ENCODE measurements at places on chromosomes 6 and 20.

DNA sequence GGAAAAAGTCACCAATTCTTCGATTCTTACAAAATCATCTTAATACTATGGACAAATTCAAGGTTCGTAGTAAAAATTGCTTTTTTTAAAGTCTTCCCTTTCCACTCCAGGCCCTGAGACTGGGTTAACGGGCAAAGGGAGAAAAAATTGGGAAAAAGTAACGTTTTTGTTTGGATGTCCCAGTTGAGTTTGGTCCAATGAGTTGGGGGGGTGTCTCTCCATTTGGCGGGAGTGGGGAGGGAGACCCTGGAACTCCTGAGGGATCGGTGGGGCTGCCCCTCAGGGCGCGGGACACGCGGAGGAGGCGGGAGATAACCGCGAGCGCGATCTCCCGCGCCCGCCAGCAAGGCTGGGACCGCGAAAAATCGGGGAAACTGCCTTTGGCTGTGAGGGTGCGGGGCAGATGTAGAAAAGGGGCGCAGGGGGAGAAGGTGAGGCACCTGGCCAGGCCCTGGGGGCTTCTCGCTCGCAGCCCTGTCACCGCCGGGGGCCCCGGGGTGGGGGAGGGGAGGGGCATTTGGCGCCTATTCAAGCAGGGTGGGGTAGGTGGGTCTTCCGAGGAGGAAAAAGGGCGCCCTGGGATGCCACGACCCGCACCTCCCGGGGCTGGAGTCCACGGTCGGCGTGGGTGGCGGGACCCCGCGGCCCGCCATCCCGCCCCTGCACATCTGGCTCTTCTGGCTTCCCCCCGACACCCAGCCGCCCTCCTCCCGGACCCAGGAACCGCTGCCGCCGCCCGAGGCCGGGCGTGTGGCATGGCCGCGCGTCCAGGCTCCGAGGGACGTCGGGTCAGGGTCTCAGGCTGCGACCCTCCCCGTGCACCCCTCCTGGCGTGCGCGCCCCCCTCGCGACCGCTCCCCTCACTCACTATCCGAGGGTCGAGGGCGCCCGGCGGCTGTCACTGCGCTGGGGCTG, 595 bp downstream of the FBXO5 start:
- DNase-seq, result peak; percentile 29

DNA sequence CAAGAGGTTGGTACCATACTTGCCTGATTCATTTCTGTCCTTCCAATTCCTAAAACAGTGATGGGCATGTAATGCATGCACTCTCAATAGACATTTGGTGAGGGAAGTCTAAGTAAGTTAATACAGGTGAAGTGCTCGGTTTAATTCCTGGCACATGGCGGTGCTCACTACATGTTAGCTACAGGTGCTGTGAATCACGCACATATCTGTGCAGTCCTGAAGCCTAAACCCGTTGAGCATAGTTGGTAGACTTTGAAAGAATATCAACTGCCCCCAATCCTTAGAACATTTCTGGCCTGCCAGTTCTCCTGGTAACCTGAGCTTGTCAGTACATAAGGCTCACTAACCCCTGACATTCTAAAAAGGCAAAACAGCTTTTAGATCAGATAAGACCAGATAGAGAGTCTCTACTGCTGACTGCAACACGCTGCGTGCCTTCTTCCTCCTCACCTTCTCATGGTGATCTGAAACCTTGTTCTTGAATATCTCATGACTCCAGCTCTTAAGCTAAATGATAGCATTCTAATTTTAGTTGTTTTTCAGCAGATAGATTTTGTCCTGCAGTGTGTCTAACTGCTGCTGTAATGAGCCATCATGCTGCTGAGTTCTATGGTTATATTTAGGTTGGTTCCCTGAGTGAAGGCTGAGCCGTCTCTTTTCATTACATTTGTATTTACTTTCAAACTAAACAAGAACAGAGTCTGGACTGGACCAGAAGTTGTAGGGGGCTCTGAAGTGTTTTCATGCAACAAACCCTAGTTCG, 328.5 kb upstream of the QKI start:
- DNase-seq, result no peak

GRCh38 chr6:99879431-99879830, 114.6 kb downstream of the MCHR2 start:
- no peak for DNase-seq

DNA sequence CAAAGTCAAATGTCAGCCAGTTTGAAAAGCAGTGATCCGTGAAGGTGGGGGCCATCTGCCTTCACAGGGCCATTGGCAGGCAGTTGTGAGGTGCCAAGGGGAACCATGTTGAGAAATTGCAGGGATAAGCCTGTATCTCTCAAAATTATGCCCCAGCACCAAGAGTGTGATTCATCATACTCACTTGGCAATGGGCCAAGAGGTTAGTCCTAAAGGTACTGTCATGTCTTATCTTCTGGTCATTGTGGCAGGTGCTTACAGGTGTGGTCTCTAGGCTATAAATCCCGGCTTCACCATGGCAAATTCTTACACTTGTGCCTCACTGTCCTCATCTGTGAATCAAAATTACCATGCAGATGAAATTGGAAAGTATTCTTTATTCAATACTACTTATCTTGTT, 150.7 kb upstream of the LAMP5 start:
- no peak for DNase-seq

- no peak for DNase-seq
Observed at GRCh38 chr6:139050770-139051313, 22.3 kb downstream of the ABRACL start.
